CD4-positive, alpha-beta T cell treated with Interleukin-10 for 1 hour (primary cell): ENCODE measurements at places on chromosomes 13 and 19.

DNA sequence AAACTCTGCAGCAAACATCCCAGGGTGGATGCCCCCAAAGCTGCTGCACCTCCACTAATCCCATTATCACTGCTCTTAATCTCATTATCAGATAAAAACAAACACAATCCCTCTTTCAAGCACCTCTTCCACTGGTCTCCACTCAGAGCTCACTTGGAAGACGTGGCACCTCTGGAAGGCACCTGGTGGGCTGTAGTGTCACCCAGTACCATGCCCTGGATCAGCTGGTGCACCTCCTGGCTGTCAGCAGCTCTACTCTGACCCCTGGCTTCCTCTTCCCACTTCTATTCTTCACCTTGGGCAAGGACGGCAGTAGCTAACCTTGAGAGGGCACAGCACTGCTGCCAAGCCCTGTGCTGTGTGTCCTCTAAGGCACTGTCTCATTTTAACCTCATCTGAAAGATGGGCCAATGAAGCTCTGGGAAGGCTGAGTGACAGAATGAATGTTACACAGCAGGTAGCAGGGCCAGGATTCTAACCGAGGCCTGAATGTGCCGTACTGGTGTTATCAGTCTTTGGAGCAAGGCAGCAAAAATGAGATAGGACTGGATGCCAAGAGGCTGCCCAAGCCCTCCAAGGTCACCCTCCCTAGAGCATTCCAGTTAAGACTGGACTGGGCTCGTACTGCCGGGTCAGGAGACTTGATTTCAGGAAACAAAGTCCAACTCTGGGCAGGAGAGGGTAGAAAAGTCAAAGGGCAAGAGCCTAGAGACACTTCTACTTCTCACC lies 7.4 kb downstream of the BRD4 start:
- no peak for DNase-seq

DNA sequence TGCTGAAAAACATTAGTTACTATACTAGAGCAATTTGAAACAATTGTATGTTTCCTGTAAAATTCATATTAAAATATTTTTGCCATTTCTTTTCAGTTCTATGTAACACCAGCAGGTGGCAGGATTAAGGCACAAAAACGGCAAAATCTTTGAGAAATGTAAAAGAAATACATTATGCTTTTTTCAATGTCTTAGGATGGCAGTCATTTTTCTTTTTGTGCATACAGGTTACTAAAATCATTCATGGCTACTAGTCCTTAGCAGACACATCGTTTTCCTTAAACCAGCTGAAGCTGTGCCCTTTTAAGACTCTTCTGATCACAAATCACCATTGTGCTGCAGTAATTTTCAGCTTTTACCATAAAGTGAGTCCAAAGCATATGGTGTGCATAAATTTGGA lies 800.7 kb upstream of the SLITRK5 start:
- DNase-seq: no peak

DNA sequence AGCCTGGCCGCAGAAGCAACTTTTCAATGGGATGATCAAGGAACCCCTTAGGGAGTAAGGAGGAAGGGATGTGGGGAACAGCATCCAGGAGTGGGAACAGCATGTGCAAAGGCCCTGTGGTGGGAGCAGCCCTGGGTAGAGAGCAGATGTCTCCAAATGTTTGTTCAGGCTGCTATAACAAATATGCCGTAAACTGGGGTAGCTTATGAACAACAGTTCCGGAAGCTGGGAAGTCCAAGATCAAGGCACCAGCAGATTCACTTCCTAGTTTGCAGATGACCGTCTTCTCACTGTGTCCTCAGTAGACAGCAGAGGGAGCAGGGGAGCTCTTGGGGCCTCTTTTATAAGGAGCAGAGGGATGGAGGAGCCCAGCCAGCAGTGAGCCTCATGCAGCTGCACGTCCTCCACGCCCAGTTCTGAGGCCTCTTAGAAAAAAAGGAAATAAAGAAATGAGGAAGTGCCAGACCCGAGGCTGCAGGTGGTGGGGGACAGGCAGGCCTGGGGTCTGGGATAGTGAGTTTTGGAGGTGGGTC lies 4.2 kb upstream of the LRRC25 start:
- peak; percentile 44 for DNase-seq

- no peak for DNase-seq
These were observed 61.6 kb upstream of the GPR12 start for GRCh38 chr13:26822146-26822545.

GRCh38 chr13:61275736-61276135 lies 139.9 kb downstream of the PCDH20 start:
- no peak for DNase-seq

GRCh38 chr13:71240911-71241310 lies 626.1 kb downstream of the DACH1 start:
- DNase-seq: no peak

- DNase-seq: no peak
These were observed 3.1 kb downstream of the SLITRK5 start for GRCh38 chr13:87674247-87674738.

DNA sequence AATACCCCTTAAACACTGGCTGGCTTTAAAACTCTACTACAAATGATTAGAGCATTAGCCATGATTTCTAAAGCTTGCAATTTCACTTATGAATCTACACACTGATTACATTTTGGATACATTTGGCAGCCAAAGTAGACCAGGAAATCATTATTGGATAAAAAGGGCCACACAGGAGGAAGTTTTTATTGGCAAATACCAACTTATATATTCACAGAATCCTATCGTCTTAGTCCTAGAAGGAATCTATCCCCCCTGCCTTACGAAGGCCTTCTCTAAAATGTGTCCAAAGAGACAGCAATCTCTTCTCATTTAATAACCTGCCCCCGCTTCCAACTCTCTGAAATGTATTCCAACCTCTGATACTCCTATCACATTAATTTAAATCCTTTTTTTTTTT lies 52.5 kb downstream of the KLF5 start:
- no peak for DNase-seq

DNA sequence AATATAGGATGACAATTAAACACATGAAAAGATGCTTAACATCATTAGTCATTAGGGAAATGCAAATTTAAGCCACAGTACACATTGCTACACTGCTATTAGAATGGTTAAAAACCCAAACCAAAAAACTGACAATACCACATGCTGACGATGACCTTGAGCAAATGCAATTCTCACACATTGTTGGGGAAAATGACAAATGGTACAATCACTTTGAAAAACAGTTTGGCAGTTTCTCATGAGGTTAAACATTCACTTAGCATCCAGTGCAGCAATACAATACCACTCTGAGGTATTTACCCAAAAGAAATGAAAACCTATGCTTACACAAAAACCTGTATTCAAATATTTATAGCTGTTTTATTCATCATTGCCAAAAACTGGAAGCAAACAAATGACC lies 11.3 kb downstream of the FLT3 start:
- no peak for DNase-seq

- no peak for DNase-seq
These were observed 142.1 kb downstream of the PDS5B start for GRCh38 chr13:32728327-32728726.

GRCh38 chr13:102877303-102877702 lies 31.5 kb downstream of the ERCC5 start:
- no peak for DNase-seq

GRCh38 chr19:30385666-30386065 lies 13.5 kb downstream of the ZNF536 start:
- no peak for DNase-seq

DNA sequence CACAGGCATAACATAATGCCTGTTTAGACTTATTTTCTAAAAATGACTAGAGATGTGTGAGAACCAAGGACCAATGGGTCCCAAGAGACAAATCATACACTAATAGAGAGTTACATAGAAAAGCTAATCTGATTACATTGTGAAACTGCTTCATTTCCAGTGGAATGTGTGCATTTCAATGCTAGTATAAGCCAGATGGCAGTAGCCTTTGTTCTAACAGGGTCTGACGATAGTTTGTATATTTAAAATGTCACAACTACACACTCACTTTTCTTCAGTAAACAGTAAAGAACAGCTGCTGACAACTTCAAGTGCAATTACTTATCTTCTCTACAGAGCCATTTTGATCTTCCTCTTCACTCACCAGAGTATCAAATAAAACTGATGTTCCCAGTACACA lies 4.3 kb upstream of the SLITRK5 start:
- no peak for DNase-seq

GRCh38 chr19:5112681-5113575 lies 144.0 kb downstream of the KDM4B start:
- DNase-seq: no peak

GRCh38 chr13:41916173-41916954 lies 44.5 kb downstream of the VWA8 start:
- DNase-seq: peak; percentile 41

- no peak for DNase-seq
These were observed 43.2 kb downstream of the SUGT1 start for GRCh38 chr13:52695856-52696255.

DNA sequence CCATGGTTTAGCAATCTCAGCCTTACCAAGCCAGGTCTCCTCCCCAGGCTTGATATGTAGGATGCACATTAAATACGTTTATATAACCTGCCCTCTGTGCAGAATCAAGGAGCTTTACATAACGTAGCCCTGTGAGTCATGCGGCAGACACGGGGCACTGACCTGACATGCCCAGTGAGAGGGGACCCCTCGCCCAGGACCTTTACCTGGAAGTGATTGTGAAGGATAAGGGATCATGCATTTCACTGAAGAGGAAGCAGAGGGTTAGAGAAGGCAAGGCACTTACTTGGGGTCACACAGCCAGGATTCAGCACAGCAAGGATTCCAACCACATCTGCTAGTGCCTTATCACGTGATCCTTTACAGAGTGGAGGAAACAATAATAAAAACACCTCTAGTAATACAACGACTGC lies 18.9 kb upstream of the FOSB start:
- no peak for DNase-seq

- no peak for DNase-seq
These were observed 19.9 kb downstream of the ONECUT3 start for GRCh38 chr19:1773184-1773583.

DNA sequence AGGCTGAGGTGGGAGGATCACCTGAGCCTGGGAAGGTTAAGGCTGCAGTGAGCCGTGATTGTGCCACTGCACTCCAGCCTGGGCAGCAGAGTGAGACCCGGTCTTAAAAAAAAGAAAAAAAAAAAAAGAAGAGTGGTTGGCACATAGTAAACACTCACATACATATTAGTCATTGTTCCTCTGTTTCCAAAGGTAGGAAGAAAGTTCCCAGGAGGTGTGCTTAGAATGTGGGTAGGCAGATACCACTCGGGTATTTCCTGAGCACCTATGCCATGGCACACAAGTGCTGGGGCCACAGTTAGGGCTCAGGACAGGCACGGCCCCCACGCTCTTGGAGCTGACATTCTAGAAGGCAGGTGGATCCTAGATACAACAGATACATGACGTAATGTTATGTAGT lies 41.4 kb downstream of the SIPA1L3 start:
- DNase-seq: no peak

- no peak for DNase-seq
These were observed 776.9 kb downstream of the GPC5 start for GRCh38 chr13:92175330-92175729.

DNA sequence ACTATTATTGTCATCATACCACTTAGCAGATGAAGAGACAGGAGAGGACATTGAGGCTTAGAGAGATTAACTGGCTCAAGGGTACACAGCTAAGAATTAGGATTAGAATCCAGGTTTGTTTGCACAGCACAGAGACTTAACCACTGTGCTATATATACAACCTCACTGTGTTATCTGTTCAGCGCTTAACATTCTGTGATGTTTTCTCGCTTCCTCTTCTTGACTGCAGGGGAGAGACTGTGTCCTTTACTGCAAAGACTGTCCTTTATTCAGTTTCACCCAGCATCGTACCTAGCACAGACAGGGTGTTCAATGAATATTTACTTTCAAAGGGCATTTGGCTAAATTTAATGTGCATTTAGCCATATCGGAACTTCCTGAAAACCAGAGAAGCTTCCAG lies 54.9 kb upstream of the PCDH8 start:
- DNase-seq: no peak

GRCh38 chr13:77429320-77430142 lies 102.6 kb upstream of the MYCBP2 start:
- no peak for DNase-seq

GRCh38 chr19:10517361-10517759 lies at the start of gene S1PR5:
Gene S1PR5 (minus strand): TSS chr19:10517447. CDS start chr19:10515011, 2,436 bp downstream.
- DNase-seq: peak; percentile 34

- no peak for DNase-seq
These were observed 108.6 kb upstream of the GJB6 start for GRCh38 chr13:20340759-20341171.

DNA sequence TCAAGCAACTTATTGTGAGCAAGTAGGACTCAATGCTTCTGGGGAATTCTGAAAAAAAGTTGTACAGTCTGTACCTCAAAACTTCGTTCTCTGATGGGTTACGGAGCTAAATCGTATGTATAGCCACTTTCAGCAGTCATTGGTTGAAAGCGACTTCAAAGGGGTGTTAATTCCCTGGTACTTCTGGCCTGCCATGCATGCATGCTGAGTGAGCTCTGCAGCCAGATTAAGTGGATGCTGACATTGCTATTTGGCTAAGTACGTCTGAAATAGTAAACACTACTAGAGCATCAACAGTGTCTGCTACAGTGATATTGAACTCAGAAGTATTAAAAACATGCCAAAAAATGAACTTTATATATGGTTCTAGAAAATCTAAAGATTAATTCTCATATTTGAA lies 1183.1 kb upstream of the PCDH20 start:
- DNase-seq: no peak

DNA sequence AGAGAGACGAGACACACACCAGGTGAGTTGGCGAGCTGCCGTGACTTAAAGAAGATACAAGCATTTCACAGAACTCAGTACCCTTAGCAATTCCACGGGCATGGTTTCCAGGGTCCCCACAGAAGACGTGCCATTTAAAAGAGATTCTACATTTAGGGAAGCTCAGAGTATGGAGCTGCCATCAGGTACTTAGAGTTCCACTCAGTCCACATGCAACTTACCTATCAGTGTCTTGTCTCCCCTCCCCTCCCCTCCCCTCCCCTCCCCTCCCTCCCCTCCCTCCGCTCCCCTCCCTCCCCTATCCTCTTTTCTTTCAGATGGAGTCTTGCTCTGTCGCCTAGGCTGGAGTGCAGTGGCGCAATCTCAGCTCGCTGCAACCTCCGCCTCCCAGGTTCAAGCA lies 12.2 kb downstream of the ZNF30 start:
- DNase-seq: no peak

DNA sequence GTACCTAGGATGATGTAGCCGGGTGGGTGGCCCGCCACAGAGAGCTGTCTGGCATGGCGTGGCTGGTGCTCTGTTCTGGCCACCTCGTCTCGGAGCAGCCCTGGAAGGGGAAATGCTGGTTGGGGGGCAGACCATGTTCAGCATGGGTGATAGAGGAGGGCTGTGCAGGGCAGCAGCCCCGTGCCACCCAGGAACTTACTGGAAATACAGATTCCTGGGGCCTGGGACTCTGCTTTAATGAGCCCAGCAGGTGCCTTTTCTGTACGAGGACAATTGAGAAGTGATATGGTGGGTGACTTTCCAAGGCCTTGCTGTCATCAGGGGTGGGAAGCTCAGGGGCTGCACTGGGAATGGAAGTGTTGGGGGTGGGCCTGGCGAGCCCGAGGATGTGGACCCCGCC lies 24.7 kb downstream of the SMARCA4 start:
- DNase-seq: no peak

GRCh38 chr13:79090552-79091124 lies 315.4 kb downstream of the RBM26 start:
- DNase-seq: no peak
